Stimulated activated CD8-positive, alpha-beta memory T cell treated with anti-CD3 and anti-CD28 coated beads, Interleukin-15, amount 100 ng/mL, for 1 hour (primary cell): ENCODE measurements at places on chromosomes 5 and 9.

DNA sequence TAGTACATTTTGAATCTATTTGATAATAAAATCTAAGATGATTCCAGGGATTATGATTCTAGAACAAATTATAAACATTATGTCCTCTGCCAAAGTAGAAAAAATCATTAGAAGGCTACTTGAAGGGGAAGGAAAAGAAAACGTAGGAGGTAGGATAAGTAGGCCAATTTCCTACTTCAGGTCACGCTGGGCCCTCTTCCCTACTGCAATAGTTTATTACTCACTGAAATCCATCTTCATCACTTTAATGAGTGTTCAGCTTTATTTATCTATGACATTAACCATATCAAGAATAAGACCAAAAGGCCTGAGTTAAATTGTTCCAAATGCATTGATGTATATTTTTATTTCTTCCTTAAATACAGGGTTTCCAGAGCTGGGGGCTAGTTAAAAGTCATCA lies 21.6 kb downstream of the SLC28A3 start:
- no peak for DNase-seq

DNA sequence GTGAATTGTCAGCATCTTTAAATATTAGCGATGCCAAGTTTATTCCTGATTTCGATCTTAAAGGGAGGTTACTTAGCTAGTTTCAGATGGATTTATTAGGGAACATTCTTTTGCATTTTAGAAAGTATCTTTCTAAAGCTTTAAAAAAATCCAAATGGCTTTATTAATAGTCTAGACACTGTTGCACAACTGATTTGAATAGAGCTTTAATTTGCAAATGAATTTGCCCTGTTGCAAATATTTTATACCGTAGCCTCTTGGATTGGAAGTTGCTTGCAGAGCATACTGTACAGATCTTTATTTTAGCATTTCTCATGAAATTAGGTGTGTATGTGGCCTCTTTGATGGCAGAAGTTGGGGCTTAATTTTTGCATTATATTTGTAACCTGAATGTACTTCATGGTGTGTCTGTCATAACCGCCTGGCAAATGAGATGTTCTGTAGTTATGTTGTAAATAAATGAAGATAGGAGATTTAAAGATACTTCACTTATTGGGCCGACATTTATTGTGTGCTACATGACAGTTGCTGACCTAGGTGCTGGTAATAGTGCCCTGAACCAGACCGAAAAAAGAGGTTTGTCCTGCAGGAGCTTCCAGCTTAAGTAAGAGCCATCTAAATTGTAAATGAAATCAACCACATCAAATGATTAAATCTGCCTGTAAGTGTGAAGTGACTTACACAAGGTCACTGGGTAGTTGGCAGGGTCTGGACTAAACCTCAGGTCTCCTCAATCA lies 1.8 kb downstream of the TCERG1 start:
- DNase-seq, result no peak

DNA sequence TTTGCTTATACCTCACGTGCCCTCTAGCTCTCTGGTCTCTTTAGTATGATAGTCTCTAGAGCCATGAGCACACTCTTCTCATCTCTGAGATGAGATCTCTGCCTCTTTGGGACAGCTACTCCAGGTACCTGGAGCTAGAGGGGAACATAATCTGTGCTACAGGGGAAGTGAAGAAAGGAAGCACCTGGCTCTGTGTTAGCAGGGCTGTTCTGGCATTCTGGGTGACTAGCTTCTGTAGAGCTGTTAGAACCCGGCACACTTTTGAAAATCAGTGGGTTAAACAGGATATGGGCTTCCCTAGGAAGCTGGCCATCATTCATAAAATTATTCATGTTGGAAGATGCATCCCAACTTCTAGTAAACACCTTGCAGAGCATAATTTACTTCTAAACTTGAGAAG lies 224.8 kb downstream of the MCTP1 start:
- DNase-seq, result no peak

DNA sequence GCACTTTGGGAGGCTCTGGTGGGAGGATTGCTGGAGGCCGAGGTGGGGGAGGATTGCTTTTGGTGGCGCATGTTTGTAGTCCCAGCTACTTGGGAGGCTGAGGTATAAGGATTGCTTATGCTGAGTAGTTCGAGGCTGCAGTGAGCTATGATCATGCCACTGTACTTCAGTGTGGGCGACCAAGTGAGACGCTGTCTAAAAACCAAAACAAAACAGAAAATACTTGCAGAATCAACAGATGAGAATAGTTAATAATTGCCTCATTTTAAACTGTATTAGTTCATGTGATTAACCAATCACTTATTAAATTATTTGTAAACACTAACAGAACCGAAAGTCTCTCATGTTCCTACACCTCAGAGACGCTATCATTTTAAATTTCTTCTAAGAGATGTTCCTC lies 118.1 kb downstream of the CCDC171 start:
- DNase-seq, result no peak

DNA sequence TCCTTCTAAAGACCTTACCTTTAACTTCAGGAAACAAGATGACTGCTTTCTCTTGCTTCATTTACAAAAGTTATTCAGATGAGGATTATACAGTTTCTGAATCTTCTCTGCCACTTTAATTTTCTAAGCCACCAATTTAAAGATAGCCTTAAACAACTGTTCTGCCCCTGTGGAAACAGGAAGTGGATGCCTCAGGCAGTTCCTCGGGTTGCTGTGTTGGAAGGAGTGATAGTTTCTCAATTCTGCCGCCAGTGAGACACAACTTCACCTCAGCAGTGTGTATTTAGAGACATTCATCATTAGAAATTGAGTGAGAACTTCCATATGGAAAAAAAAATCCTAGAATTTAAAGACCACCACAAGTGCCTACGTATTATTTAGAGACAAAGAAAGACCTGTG lies 475.1 kb upstream of the WWC1 start:
- DNase-seq, result no peak

GRCh38 chr9:112063151-112063550 lies 111.9 kb downstream of the SUSD1 start:
- no peak for DNase-seq
